ENCODE measurements at places on chromosomes 1 and 21.

DNA sequence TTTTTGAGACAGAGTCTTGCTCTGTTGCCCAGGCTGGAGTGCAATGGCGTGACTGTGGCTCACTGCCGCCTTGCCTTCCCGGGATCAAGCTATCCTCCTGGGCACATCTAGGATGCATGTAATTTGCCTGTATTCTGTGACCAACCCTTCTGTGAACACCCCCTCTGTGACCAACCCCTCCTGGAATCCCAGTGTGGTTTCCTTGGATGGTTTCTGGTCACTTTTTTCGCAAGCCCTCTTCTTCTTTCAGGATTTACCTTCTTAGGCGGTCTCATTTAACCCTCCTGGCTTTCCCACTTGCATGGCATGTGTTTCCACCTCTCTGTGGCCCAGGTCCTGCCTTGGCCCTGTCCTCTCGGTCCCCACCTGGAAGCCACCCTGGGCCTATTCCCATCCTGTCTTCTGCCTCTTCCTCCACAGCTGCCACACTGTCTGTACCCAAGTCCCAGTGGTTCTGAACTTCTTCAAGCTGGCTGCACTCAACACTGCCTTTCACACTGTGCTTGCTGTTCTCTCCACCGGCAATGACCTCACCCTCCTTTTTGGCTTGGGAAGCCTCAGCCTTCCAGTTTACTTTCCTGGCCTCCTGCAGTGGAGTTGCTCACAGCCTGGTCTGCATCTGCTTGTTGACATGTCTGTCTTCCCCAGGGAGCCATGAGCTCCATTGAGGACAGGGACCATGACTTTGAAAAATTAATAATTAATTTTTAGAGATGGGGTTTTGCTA is 57.0 kb downstream of the DISC1 start:
- no peak for DNase-seq

DNA sequence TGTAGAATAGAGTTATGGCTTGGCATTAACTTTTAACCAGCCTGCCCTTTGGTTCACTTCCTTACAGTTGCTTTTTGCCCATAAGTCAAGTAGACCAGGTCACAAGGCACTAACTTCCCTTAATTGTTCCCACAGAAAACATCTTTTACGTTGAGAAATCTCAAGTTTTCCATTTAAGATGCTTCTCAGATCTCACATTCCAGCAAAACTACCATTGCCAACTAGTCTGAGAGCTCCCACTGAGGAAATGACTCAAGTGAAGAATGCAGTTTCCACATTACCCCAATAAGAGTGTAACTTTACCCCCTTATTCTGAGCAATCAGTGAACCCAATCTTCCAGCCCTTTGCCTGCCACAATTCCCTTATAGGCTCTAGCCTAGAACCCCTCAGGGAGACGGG is 502.2 kb upstream of the OLFM3 start:
- DNase-seq = no peak

DNA sequence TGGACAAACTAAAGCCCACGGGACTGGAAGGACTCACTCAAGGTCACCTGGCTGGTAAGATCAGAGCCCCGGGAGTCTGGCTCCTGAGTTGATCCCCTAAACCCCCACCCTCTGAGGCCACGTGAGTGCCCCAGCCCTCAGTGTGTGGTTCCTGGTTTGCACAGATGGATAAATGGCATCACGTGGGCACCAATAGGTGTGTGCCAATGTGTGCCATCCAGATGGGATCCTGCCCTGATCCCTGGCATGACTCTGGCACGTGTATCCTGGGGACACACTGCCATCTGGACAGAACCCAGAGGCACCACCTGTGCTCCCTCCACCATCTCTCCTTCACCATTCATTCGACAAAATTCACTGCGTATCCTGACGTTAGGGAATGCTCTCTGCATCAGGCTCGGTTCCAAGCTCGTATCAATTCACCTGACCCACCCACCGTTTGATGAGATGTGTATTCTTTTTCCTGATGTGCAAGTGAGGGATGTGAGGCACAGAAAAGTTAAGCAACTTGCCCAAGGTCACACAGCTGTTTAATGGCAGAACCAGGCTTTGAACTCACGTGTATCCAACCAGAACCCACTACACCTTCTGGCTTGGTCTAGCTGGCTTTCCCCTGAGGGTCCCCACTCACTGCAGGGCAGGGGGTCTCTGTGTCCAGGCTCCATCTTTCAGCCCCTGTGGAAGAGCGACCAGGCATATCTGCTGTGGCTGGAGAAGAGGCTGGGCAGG is 49.8 kb upstream of the PAX7 start:
- no peak for DNase-seq

GRCh38 chr1:115133440-115133839 is 44.1 kb upstream of the TSPAN2 start:
- DNase-seq = no peak

DNA sequence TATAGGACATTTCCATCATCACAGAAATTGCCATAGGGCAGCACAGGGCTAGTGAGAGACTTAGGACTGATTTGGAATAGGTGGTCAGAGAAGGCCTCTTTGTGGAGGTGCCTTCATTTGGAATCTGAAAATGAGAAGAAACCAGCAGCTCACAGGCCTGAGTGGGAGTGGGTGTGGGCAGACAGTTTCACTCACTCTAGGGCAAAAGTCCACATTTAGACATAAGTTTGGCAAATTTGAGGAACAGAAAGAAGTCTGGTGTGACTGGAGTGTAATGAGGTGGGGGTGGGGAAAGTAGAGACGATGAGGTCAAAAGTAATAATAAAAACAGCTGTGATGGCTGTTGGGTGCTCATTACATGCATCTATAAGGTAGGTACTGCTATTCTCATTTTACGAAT is 22.4 kb upstream of the BCAR3 start:
- DNase-seq = no peak

DNA sequence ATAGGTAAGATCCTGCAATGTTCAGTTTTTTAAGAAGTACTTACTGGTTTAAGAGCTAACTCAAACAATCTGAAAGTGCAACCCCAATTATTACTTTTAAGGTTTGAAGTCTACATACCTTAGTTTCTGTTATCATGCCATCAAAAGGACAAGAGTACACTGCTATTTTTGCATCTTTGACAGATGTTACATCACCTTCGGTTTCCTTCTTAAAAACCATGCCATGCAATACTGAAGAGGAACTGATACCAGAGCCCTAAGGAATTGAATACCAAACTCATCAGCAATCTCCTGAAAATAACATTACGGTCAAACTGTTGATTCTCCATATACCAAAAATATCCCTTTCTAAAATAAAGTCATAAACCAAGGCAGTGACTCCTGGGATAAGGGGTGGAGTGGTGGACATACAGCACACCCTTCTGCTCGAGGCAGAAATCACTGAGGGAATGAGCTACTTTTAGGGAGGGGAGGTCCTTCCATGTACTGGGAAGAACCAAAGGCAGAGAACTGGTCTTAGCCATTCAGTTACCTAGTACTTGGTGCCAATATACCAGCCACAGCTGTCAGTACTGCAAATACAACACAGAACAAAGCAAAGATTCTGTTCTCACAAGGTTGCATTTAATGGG is 8.5 kb downstream of the CCT8 start:
- DNase-seq = no peak

DNA sequence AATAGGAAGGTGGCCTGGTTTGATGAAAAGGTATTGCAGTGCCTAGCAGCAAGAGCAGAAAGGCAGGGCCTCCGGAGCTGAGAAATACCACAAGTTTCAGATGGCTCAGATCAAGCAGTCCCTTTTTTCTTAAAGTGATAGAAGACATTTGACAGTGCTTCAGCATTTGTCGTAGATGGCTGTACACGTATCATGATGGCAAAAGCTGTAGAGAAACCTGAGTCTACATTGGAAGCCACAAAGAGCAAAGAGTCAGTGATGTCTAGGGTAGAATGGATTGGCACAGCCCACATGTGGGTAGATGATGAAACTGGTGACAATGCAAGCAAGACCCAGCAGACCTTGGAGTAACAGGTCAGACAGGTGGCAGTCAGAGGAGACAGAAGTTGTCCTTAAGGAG is 101.3 kb upstream of the ARTN start:
- no peak for DNase-seq

DNA sequence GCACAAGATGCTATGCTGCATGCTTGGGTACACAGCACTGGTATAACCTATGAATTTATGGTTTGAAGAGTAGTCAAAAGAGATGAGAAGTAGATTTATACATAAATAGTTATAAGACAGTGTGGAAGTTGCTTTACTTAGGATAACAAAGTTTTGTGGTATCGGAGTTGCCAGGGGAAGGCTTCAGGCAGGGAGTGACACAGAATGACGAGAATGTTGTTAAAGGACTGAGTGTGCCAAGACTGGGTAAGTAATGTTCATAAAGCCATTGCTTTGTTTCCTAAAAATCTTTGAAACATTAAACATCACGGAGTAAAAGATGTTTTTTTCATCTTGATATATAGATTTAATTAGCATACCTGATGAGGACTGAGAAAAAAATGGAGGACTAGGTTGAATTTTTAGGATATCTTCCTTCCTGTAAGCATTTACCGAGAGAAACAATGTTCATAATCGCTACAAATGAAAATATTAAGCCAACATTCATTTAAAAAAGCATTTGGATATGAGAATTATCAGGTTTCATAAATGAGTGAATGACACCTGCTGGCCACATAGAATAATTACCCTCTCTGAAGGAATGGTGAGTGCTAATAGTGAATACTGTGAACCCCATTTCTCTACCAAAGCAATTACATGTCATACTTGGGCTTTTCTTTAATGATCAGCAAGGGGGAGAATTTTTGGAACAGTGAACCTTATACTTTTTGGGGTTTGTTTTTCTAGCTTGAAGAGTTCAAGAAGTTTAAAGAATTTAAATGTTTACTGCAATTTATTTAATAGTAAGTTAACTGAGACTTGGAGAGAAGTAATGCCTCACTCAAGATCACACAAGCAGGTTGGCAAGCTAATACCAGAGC is 28.4 kb downstream of the EXTL2 start:
- DNase-seq = peak; percentile 54

GRCh38 chr1:246420300-246420699 is 86.8 kb downstream of the SMYD3 start:
- no peak for DNase-seq

- no peak for DNase-seq
These were observed 41.9 kb downstream of the NEK2 start for GRCh38 chr1:211633524-211633846.

GRCh38 chr1:201481761-201482493 is 12.9 kb upstream of the PHLDA3 start:
- peak; percentile 58 for DNase-seq

DNA sequence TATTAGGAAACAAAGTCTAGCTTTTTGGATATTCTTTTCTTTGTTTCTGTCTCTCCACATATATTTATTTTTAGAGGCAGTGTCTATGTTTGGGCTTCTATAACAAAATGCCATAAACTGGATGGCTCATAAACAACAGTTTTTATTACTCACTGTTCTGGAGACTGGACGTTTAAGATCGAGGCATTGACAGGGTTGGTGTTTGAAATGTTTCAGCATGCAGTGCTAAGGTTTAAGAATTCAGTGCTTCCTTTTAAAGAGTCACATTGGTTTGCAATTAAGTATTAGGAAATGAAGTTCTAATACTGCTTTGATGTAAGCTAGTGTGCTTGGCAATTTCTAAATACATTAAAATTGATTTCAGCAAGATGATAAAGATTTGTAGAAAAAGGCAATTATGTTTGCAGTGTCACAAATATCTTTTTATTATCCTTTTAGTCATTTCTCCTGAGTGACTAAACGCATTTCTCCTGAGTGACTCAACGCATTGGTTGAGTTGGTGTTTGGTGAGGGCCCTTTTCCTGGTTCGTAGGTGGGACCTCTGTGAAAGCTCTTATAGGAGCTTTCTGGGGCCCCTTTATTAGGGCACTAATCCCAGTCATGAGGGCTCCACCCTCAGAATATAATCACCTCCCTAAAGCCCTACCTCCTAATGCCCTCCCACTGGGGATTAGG is 317.0 kb downstream of the USP25 start:
- DNase-seq = no peak

DNA sequence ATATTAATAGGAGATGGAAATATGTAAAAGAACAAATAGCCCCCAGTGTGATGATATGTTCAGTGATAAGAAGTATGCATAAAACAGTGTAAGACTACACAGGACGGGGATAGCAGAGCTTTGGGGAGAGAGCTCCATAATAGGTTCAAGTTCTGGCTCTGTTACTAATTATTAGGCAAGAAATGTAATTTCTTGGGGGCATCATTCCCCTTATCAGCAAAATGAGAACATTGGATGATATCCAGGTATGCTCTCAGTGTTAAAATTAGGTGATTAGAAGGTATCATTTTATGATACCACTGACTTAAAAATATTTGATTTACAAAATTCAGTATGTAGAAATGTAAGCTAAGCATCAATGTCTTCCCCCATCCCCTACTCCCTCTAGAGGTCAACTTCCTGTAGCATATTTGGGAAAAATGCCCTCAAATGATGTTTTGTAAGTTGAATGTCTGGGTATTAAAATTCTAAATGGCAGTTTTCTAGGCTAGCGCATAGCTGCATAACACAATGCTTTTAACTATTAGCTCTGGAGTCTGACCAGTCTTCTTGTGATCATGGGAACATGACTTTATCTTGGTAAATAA is 585.7 kb upstream of the CAMK1G start:
- no peak for DNase-seq

GRCh38 chr1:72649991-72650390 is 367.7 kb upstream of the NEGR1 start:
- peak; percentile 49 for DNase-seq

- DNase-seq = no peak
These were observed 78.8 kb downstream of the FAM78B start for GRCh38 chr1:166087734-166088571.

DNA sequence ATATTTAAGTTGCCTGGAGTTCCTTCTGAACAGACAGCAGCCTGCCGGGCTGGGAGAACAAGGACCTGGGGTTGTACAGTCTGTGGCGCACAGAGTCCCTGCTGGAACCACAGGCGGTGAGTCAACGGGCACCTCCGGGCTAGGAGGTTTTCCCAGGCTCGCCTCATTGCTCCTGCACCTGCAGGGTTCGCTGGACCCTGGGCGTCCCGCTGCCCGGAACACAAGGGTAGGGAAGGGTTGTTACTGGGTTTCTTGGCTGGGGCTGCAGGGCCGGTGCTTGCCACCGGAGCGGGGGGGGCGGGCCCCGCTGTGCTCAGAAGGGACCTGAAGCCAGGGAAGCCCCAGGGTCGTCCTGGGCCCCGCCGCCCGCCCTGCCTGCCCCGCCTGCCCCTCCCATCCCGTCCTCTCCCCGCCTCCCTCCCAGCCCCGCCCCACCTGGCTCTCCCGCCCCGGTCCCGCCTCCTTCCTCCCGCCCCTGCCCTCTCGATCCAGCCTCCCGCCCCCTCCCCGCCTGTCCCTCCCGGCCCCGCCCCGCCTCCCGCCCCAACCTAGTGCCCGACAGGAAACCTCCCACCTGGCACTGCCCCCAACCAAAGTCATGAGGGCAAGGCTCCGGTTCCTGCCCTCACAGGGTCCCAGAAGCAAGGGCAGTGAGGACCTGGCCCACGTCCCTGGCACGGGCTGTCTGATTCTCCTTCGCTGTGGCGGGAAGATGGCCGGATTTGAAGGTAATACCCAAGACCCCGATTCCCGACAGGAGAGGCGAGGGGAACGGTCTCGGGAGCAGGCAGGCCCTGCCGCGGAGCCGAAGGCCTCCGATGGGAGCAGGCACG is 6.8 kb downstream of the JMJD4 start:
- DNase-seq = peak; percentile 13

DNA sequence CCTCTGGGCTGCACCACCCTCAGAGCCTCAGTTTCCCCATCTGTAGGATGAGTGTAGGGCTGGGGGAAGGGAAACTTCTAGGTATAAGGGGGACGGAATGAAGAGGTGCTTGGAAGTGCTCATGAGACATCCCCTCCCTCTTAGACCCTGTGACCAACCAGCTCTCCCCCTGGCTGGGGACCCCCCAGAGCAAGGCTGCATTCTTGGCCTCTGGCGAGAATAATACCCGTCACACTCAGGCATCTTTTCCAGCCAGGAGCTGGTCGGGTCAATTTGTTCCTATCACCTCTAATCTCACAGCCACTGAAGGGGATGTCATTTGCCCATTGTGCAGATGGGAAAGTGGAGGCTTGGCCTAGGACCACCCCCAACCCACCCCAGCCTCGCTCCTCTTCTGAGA is 443.0 kb downstream of the PTPRU start:
- DNase-seq = no peak
